Left hindlimb (tissue), 1 donor: ENCODE measurements at places on chromosomes 12 and 14.
A peak's percentile ranks its signal among the peaks of the same experiment; 100 is the strongest.

DNA sequence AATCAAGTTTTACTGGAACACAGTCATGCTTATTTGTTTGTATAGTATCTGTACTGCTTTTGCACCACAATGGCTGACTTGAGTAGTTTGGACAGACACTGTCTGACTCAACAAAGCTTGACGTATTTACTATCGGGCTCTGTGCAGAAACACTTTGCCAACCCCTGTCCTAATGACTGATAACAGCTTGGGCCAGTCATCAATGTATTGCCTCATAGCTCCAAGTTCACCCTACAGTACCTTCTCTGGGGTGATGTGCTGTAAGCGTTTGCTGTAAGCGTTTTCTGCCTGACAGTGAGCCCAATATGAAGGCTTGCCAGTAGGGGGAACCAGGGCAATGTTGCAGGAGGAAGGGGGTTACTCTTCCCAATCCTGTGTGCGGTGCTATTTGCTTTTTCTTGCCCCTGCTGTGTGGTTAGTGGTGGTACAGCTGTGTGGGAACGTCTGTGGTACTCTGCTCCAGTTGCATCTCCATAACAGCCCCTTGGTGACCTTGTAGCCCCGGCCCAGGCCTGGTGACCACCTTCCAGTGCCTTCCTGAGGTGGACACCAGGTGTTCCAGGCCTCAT lies 5.4 kb upstream of the CCDC177 start:
- no peak for DNase-seq

- no peak for DNase-seq
Observed at GRCh38 chr12:86929962-86930361, 673.8 kb upstream of the MGAT4C start.

GRCh38 chr14:62455446-62455845 lies 589.8 kb downstream of the KCNH5 start:
- no peak for DNase-seq

DNA sequence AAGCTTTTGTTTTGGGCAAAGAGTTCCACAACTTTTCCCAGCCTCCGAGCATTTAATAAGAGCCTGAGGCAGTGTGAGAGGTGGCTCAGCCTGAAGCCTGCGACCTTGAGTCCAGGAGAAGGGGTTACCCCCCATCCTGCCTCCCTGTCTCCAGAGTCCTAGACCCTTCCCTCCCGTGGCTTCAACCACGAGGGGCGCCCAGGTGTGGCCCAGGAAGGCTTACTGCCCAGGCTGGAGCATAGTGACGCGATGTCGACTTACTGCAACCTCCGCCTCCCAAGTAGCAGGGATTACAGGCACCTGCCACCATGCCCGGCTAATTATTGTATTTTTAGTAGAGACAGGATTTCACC lies 641 bp downstream of the LRRC43 start:
- no peak for DNase-seq

DNA sequence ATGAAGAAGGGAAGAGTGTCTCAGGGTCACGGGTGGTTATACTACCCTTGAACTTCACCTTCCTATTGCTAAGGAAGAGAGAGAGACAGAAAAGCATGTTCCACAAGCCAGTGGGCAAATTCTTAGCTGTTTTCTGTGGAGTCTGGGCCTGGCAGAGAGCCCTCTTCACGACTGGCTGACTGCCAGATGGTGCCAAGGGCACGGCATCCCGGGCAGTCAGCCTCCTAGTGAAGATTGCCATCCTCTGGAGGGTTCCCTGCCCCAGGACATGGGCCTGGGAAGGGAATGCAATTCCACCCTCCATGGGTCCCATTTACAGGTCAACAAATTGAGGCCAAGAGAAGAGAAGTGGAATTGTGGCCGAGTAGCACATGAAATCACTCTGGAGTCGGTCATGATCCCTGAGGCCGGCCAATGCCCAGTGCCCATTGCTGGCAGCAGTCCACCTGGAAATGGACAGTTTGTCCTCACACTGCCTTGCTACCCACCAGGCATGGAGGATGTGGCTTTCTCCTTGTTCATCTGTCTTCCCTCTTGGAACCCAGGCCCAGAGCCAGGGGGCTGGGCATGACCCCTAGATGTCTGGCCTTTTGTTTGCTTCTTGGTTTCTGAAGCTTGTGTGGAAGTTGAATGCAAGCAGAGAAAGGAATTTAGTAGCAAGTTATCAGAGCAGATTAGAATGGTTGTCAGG lies 9.9 kb downstream of the TUNAR start:
- no peak for DNase-seq

DNA sequence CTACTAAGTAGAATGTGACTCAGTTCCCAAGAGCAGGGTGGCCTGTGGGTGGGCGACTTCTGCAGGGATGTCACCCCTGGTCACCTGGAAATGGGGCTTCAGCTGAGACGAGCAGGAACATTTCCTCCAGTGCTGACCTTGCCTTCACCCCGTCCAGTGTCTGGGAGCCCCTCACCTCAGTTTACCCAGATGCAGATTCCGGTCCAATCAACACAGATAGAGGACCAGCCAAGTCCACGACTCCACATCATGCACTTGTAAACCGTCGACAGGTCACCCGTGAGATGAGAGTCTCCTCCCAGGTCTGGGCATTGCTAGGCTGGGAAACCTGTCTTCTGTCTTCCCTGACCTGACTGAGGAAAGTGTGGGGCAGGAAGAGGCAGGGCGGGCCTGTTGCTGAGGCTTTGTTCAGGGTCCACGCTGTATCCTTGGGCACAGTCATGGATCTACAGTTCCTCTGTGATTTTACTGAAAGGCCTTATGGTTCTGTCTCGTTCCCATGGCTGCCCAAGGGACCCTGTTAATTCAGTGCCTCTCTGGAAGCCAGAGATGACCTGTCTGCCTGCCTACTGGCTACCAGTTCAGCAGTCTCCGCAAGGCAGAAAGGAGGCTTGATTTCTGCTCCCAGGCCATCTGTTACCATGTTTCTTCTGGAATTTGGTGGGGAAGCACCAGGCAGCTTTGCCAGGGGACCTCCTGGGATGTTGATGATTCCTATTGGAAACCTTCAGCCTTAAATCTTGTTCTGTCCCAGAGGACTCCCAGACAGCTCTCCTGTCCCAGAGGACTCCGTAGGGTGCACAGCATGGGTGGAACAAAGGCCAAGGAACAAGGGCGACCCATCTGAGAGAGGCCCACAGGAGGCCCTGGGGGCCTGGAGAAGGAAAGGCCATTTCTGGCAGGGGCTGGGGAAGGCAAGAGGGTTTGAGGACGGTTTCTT lies 288.5 kb upstream of the RTL1 start:
- DNase-seq: peak; percentile 21

GRCh38 chr14:64628940-64629408 lies 75.2 kb upstream of the PLEKHG3 start:
- DNase-seq: no peak

GRCh38 chr12:100075598-100075997 lies 67.1 kb downstream of the BLTP3B start:
- no peak for DNase-seq

GRCh38 chr14:100488057-100488456 lies 99.2 kb downstream of the BEGAIN start:
- DNase-seq: no peak

- DNase-seq: no peak
Observed at GRCh38 chr14:24873551-24873950, 176.4 kb downstream of the STXBP6 start.

DNA sequence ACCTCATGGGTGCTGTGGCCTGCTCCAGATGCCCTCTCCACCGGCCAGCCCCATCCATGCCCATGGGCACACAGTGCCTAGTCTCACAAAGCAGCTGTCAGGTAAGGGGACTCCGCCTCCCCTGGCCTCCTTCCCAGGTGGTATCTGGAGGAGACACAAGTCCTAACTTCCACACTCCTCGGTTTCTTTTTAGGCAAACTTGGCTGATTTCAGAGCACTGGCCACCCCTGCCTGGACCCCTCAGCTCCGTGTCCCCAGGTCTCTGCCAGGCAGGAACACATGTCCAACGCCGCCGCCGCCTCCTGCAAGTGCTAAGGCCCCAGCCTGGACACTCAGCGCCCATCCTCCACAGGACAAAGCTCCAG lies 324.1 kb upstream of the DIO3 start:
- DNase-seq: no peak

- no peak for DNase-seq
Observed at GRCh38 chr12:105835580-105836241, 303.0 kb downstream of the NUAK1 start.
